ENCODE measurements at places on chromosomes 7 and 10.

DNA sequence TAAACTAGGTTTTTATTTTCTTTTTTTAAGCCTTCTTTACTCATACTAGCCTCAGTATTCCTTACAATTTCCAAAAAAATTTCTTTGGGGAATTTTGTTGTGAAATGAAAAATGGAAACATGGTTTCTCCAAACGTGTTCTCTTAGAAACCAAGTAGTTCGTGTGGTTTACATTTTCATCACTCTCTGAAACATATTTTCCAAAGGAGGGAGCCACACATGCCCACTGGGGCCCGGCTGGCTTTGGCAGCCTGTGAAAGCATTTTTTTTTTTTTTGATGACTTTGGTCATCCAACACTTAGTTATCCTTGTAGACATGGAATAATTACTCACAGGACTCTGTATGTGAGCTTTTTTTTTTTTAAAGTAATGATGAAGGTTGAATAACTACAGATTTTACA lies 169.6 kb downstream of the C7orf25 start:
- no peak for DNase-seq

- no peak for DNase-seq
These were observed 82.6 kb downstream of the PRKG1 start for GRCh38 chr10:51156926-51157325.

- DNase-seq = no peak
These were observed 45.0 kb upstream of the GRM3 start for GRCh38 chr7:86598721-86599120.

DNA sequence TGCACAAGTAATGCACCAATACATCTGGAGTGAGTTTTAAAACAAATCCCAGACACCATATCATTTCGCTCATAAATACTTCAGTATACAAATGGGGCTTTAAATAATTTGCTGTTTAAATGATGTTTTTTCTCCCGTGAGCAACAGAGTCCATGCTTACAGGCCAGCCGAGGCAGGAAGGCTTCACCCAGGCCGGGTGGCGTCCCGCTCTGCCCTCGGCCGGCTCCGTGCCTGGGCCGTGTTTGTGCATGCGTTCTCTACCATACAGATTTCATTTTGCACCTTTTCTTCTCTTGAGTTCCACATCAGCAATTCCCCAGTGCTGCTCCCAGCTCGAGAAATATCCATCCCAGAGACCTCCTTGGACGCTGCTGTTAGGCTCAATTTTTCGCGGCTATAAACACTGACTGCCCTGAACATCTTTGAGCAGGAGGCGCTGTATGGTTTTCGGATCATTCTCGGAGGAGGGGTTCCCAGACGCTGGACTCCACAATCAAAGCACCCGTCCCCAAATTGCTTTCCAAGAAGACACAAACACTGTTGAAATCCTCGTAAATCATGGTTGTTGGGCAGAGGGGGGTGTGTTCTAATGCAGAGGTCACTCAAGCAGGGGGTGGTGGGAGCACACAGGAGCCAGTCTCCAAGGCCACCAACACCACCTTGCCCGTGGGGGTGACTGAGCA lies 91.6 kb downstream of the MICALL2 start:
- no peak for DNase-seq
